Ecto neural progenitor cell (in vitro differentiated cells): ENCODE measurements at places on chromosomes 11 and 22.

GRCh38 chr11:119924017-119924416 is 195.0 kb upstream of the NECTIN1 start:
- no peak for DNase-seq

- DNase-seq, result no peak
Observed at GRCh38 chr22:48535868-48536540, 1291.7 kb downstream of the BRD1 start.

DNA sequence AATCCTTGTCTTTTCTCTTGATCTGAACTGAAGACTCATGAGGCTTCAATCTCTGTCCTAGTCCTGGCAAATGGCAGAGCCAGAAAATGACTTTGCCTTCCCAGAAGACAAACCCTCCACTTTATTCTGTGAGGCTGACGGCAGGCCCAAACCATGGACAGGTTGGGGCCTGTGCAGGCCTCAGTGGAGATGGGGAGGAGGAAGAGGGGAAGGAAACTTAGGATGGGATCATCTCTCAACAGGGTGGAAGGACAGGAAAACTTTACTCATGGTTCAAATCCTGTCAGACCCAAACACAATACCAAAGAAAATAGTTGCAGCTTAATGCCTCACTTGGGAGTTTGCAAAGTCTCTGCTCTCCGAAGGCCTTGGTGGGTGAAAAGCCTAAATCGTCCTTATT is 9.8 kb downstream of the RPL27A start:
- DNase-seq, result no peak

GRCh38 chr11:47850337-47850736 is 2.2 kb upstream of the NUP160 start:
- no peak for DNase-seq

- no peak for DNase-seq
Observed at GRCh38 chr11:128688896-128689546, 4.9 kb upstream of the FLI1 start.

GRCh38 chr11:83681031-83681781 is 395.0 kb upstream of the CCDC90B start:
- no peak for DNase-seq

- no peak for DNase-seq
Observed at GRCh38 chr22:32644252-32645100, 157.0 kb upstream of the TIMP3 start.

DNA sequence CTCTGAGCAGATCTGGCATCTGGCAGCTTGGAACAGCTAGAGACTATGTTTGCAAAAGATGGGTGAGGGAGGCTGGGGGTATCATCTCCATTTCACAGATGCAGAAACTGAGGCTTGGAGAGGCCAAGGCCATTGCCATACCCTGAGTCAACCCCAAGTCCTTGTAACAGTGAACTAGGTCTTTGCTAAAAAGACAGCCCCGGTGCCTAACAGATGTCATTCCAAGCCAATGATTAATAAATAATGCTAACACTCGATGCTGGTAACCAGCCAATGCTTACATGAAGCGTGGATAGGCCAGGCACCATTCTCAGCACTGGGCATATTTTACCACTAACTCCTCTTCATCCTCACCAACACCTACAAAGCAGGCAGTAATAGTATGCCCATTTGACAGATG is 164.0 kb downstream of the MN1 start:
- DNase-seq, result no peak

DNA sequence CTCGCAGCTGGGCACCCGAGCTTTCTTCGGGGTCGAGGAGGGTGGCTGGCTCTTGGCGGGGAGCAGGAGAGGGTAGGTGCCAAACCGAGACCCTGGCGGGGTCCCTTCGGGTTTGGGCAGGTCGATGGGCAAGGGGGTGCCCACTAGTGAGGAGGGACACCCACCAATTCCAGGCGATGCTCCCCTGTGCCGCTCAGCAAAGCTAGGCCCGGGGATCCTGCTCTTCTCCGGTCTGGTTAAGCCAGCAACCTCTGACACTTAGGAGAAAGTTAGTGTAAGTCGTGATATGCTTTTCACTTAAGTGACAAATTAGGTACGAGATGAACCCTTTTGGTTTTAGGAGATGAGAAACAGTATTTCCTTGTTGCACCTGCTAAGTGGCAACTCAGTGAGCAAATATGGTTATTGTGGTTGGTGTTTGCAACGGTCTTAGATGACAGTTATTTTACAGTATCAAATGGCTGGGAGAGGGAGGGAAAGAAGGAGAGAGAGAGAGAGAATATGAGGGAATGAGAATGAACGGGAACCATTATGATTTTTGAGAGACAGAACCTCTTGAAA is 565 bp downstream of the NUCB2 start:
- no peak for DNase-seq

DNA sequence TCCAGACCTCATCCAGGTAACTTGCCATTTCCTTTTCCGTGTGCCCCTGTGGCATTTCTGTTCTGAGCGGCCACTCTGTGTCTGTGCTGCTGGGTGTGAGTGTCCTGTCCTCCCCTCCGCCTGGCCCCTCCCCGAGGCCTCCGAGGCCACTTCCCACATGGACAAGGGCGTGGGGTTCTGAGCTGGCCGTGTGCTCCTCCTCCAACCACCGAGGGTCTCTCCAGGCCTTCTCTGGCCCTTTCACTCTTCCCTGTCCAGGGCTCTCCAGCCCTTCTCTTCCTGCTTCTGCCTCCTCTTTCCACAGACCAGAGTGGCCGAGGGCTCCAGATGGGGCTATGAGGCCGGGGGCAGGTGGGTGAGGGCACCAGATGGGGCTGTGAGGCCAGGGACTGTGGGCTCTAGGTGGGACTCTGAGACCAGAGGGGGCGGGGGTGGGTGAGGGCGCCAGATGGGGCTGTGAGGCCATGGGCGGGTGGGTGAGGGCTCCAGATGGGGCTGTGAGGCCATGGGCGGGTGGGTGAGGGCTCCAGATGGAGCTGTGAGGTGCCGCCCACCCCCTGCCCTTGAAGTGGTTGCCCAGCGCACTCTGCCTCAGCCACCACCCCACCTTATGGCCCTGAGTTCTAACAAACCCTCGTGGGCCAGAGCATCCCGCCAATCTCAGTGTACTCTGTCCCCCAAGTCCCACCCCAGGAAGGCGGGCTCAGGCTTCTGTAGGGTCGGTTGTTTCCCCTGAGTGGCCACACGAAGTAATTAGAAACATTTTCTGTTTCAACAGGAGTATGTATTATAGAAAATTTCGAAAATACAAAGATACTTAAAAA is 24.1 kb downstream of the PTDSS2 start:
- no peak for DNase-seq

DNA sequence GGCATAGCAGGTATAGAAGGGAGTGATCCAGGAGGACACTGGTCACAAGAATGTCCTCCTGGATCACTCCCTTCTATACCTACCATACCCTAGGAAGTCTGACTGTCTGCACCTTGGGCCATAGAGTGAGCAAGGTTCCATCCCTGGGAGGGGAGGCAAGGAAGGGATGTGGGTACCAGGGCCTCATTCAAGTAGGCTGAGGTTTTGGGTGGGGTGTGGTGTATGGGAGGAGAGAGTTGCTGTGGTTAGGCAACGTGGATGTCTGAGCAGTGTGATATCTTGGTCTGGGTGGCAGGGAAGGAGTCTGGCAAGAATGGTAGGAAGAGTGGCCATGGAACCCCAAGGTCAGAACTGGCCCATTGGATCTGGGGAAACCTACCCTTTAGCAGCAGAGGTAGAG is 13.2 kb downstream of the PPFIBP2 start:
- no peak for DNase-seq

DNA sequence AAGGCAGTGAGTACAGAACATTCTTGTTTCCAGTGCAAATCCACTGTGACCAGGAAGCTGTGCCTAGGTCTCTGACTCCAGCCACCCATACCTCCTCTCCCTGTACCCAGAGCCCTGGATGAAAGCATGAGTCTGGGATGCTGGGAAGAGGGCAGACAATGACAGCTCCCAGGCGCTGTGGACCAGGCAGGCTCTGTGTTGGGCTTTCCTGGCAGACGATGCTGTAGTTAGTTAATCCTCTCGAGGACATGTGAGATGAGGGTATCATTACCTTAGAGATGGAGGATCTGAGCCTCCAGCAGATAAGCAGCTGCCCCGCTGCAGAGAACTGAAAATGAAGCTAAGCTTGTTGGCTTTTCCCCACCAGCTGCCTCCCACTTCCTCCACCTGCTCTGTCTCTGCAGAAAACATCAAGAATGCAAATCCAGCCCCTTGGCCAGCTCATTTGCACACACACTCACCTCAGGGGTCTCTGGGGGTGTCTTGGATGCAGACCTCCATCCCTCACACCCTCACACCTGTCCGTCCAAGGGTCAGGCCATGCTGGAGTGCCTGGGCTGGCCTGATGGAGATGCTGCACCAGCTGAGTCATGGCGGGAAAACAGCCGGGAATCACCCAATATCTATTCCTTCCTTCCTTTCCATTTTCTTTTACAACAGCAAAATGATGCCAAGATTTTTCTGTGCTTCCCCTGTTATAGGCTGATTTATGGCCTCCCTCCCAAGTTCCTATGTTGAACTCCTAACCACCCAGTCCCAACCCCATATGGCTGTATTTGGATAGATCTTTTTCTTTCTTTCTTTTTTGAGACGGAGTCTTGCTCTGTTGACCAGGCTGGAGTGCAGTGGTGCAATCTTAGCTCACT is 94.9 kb upstream of the SEPTIN5 start:
- no peak for DNase-seq

DNA sequence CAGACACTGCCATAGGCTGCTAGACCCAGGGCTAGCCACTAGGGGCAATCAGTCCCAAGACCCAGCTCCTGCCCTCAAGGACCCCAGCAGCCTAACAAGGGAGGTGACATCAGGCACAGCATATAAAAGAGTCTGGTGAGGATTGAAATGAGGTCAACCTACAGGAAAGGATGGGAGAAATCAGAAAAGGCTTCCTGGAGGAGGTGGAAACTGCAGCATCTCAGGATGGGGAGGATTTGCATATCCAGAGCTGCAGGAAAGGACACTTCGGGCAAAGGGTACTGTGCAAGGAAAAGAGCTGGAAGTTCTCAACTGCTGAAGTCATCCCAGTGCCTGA is 2.9 kb upstream of the ARFGAP2 start:
- DNase-seq, result no peak

GRCh38 chr11:117292616-117293015 is 1.5 kb downstream of the BACE1-AS start:
- no peak for DNase-seq

GRCh38 chr11:6833356-6833755 is 12.1 kb upstream of the OR10A5 start:
- no peak for DNase-seq

DNA sequence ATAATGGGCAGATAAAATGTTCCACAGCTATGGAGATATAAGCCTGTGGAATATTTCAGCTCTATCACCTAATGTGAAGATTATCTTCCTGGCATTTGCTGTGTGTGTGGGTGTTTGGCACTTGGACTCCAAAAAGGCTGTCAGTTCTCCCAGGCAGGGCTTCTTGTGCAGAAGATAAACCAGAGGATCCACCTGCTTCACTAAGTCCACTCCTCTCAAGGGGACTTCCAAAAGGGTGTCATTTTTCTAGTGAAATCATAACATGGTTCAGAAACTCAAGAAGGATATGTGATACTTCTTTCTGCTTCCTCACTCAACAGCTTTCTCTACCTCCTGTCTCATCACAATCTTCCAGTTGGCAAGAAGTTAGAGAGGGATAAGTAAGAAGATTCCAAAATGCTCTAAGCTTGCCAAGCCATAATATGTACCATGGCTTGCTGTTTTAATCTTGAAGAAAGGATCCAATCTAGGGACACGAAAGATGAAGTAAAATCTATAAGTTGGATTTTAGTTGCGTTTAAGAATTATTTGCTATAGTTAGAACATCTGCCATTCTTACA is 206.2 kb upstream of the MTMR2 start:
- no peak for DNase-seq

- DNase-seq, result no peak
Observed at GRCh38 chr11:36238036-36238631, 51.1 kb downstream of the COMMD9 start.

GRCh38 chr11:13939961-13940906 is 22.3 kb upstream of the SPON1 start:
- DNase-seq, result no peak

DNA sequence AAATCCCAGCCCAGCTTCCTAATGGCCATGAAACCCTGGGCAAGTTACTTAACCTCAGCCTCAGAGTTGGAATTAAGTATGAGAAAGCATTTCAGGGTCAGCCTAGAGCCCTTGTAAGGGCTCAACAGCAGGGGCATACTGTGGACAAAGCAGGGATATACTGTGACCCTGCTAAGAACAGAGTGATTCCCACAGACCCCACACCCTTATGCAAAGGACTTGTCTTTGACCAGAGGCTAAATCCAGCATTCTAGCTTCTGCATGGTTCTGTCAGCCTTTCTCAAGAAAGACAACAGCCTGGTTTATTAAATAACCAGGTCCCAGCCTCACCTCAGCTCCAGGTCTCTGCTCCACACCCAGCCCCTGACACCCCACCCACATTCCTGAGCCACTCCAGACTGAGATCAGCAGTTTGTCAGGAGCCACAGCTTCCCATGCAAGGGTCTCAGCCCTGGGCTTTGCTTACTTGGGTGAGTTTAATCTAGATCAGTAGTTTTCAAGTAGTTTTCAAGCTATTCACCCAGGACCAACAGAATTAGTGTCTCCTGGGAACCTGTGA is 69.2 kb downstream of the GALNT18 start:
- DNase-seq, result no peak

DNA sequence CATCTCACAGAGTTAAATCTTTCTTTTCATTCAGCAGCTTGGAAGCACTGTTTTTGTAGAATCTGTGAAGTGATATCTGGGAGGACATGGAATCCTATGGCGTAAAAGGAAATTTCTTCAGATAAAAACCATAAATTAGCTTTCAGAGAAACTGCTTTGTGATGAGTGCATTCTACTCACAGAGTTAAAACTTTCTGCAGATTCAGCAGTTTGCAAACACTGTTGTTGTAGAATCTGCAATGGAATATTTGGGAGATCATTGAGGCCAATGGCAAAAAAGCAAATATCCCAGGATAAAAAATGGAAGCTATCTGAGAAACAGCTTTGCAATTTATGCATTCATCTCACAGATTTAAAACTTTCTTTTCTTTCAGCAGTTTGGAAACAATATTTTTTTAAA is 180.6 kb downstream of the OR4A47 start:
- DNase-seq, result no peak

GRCh38 chr22:49398646-49399045 is 429.0 kb downstream of the BRD1 start:
- DNase-seq, result no peak

- DNase-seq, result no peak
Observed at GRCh38 chr22:25030636-25031035, 78.1 kb downstream of the KIAA1671 start.

GRCh38 chr11:31995525-31996094 is 95.3 kb upstream of the RCN1 start:
- no peak for DNase-seq

- no peak for DNase-seq
Observed at GRCh38 chr11:46248289-46249102, 29.0 kb upstream of the CREB3L1 start.

GRCh38 chr22:25754527-25755202 is 12.7 kb downstream of the MYO18B start:
- no peak for DNase-seq

- no peak for DNase-seq
Observed at GRCh38 chr11:40597546-40598113, 861.8 kb downstream of the LRRC4C start.
